Pulmonary artery endothelial cell (primary cell): ENCODE measurements at places on chromosomes 11 and 22. TPM values are rescaled to one million over a fixed set of nuclear protein-coding genes. Genes with fewer than 3 reads are reported as not detected.

The PLAAT5 gene
- not detected in 2 replicates for total RNA-seq

The CHRDL2 gene
- total RNA-seq = not detected in 2 replicates

DNA sequence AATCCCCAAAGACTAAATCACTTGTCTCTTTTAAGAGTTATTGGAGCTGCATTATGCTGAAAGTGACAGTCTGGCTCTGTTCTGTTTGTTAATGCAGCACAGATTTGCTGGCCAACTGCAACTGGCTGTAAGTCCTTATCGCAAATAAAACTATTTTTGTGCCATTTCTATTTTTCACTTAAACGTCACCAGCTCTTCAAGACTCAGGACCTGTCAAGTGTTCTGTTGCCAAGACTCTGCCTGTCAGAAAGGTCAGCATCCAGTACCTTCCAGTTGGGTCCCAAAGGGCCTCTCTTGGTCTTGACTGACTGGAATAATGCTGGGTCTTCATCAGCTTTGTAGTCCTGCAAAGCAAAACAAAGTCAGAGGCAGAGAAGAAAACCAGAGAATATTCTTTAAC, 45.6 kb downstream of the PITPNB start:
- no peak for DNase-seq

DNA sequence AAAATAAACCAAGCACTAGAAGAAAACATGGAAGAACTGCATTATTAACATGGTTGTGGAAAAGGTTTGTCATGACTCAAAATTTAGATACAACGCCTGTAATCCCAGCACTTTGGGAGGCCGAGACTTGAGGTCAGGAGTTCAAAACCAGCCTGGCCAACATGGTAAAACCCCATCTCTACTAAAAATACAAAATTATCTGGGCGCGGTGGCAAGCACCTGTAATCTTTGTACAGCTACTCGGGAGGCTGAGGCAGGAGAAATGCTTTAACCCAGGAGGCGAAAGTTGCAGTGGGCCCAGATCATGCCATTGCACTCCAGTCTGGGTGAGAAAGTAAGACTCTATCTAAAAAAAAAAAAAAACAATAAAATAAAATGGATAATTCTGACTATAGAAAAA, 23.7 kb downstream of the GNB1L start:
- no peak for DNase-seq

The NPAS4 gene
- not detected in 2 replicates for total RNA-seq

The CDKN1C gene
- total RNA-seq = 3.5 and 4.2 TPM in 2 replicates

GRCh38 chr11:4164884-4165590, 70.4 kb downstream of the RRM1 start:
- no peak for DNase-seq

DNA sequence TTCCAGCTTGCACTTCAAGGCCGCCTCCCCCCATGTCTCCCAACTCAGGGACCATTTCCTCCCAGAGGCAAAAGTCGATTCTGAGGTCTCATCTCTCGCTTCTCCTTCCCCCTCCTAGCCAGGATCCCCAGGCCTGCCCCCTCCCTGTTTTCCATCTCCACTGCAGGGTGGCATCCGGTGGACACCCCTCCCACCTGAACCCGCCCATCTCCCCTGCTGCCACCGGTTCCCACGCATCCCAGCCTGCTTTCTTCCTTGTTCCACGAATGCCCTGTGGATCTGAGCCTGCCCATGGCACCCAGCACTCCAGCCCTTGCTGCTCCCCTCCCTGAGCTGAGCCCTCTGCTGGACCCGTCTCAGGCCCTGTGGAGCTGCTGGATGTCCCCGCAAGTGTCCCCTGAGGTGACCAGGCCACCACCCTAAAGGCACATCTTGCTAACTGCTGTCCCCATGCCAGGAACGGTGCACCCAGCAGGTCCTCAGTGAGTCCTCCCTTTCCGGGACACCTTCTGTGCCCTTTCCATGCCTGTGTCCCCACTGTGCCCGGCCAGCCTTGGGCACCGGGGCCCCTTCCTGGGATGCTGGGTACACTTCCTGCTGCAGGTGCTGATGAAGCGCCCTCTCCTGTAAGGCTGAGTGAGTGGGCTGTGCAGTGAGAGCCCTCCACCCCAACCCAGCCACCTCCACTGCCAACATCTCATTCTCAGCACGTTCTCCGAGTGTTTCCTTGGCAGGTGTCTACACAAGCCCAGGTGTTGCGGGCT, 936 bp downstream of the IL17REL start:
- DNase-seq = no peak

GRCh38 chr22:19929586-19930550, 11.7 kb upstream of the COMT start:
- no peak for DNase-seq

GRCh38 chr22:31970490-31971444, 26.4 kb downstream of the YWHAH start:
- DNase-seq = no peak

The OR8G5 gene
- total RNA-seq = not detected in 2 replicates

GRCh38 chr11:127000981-127001380, 411 bp upstream of the KIRREL3 start:
- no peak for DNase-seq

GRCh38 chr11:107549253-107549953, 16.1 kb downstream of the ALKBH8 start:
- no peak for DNase-seq

DNA sequence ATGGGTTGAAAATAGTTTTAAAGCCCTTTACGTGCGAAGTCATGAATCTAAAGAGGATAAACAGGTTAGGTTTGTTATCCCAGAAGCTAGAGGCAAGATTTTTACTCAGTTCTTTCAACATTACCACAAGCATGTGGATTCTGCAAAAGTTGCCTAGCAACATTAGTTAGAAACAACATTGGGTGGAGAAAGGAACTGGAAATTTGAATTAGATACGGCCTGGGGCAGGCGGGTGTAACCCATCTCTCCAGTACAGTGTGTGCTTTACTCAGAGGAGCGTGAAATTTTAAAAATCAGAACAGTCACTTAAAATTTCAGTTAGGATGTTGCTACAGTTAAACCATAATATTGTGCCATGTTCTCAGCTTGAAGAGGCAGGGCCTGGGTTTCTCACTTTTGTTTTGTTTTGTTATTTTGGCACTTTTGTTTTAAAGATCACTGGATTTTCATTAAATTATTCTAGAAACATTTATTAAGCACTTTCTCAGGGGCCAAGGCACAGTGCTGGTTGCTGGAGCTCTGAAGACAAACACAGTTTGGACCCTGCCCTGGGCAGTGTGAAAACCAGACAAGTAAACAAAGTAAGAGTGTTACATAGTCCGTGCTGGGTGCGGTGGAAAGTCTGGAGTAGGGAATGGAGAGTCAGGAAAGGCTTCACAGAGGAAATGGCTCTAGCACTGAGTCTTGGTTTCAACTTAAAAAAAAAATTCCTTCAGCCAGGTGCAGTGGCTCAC, 4.4 kb upstream of the WEE1 start:
- no peak for DNase-seq

GRCh38 chr11:69364921-69365320, 71.0 kb downstream of the MYEOV start:
- DNase-seq = peak; percentile 53

- DNase-seq = no peak
These were observed 1524.9 kb downstream of the BRD1 start for GRCh38 chr22:48302657-48303368.

The METTL15 gene
- 11.2 and 18.0 TPM in 2 replicates for total RNA-seq

- DNase-seq = no peak
These were observed 12.6 kb downstream of the OR6Q1 start for GRCh38 chr11:58043379-58043778.

DNA sequence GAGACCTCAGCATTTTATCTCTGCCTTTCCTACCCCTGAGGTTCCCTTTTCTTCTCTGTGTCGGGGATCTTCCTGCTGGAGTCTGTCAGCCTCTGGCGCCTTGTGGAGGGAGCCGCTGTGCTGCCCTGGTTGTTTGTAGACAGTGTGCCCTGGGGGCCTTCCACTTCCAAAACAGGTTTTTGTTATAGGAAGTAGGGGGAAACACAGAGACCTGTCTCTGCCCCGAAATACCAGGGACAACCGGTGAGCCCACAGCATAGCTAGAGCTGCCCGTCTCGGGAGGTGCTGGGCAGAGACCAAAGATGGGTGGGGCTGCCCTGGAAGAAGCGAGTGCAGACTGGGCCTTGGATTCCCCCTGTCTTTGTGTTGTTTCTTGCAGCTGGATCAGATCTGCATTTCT, 8.0 kb downstream of the NCAPH2 start:
- no peak for DNase-seq

DNA sequence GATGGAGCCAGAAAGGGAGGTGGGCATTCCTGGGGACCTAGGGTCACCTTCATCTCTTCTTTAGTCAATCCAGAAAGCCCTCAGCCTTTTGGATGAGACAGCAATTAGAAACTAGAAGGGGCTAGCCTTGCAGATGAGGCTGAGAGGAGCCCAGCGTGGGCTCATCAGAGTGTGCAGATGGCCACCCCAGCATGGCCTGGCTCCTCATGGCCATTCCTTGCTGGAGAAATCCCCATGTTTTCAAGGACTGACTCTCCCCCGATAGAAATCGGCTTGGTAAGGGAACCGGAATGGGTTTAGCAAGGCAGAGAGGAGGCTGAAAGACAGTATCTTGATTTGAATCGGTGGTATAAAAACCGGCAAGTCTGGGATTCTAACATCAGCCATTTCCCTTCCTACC, 274.6 kb downstream of the BUD13 start:
- DNase-seq = no peak

- peak; percentile 58 for DNase-seq
These were observed 37.9 kb upstream of the NUP160 start for GRCh38 chr11:47886096-47886495.

The SCUBE2 gene
- 0.73 and 0.74 TPM in 2 replicates for total RNA-seq

DNA sequence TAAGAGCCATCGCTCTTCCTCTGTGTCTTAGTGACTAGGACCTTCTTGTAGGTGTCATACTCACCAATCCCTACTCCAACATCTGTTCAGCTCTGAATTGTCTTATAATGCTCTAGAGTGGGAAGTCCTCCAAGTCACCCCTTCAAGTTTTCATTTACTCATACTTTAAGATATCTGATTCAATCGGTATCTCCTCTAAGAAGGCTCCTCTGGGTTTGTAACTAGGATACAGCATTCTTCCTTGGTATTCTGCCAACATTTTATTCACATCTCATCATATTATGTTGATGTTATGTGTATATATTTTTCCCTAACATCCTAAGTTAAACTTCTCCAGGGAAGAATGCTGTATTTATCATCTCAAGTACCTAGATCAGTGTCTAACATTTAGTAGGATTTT, 662.1 kb downstream of the NTM start:
- DNase-seq = no peak

The C22orf23 gene
- total RNA-seq = 0.26 TPM in 1 of 2 replicates, not detected in the other

The PGM2L1 gene
- total RNA-seq = 29.6 and 32.2 TPM in 2 replicates

DNA sequence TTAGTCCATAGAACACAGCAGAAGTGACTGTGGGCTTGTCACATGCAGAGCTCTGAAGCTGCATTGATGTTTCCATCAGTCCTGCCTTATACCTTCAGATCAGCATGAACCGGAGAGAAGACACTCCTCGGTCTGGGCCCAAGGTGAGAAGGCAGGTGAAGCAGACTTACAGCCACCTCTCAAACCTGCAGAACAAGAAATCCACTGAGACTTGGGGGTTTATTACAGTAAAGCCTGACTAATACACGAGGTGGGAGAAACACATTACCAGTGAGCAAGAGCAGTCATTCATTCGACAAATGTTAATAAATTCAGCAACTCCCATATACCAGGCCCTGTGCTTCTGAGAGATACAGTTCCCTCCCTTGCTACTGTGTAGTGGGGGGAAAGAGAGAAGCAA, 279.0 kb downstream of the DDX10 start:
- DNase-seq = no peak

DNA sequence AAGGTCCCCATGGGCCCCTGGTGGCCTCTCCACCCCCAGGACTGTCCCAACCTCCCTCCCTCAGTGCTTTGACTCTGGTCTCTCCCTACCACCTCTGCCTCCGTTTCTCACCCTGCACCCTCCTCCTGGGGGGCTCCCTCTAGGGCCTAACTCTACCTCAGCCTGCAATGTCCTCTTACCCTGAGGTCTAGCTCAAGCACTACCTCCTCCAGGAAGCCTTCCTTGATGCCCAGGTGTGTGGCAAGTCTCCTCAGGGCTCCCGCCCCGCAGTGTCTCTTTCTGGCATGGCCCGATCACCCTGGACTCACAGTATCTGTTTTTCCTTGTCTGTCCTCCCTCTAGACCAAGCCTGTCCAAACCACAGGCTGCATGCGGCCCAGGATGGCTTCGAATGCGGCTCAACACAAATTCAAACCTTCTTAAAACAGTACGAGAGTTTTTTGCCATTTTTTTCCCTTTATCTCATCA, 90.8 kb downstream of the PHF21B start:
- no peak for DNase-seq

DNA sequence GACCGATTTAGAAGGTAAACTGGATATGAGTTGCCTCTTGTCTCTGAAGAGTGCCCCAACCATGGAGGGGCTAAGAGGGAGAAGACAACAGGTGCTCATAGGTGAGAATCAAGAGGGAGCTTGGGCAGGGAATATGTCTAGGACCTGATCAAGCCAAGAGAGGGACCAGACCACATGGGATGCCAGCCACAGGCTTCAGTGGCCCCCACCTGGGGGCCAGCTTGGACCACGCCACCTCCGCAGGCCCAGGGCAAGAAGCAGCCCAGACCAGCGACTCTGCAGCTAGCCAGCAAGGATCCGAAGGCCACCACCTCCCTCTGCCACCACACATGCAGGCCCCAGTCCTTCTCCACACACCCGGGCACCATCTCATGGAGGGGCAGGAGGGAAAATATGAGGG, 92.5 kb upstream of the LDLRAD3 start:
- DNase-seq = no peak

DNA sequence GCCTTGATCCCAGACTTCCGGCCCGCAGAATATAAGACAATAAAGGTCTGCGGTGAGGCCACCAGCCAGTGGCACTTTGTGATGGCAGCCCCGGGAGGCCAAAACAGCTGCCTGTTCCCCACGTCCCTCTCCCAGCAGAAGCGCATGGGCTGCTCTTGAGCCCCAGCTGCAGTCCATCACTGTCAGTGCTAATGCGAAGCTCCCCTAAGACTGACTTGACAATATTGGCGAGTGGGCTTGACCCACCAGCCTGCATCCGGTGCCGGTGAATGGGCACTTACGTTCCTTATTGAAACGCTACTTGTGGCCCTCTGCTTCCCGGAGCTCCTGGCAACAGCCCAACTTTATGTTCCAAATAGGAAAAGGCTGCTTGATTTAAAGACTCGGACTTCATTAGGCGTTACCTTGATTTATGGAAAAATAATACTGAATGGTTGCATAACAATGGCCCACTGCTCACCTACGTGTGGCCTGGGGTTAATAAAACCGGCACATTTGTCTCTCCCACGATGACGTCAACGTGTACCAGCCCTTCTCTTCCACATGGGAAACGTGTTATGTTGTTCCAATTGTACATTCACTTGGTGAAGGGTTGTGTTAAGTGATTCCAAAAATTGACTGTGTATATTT, 93.4 kb upstream of the SEPTIN5 start:
- DNase-seq = no peak

The KRTAP5-9 gene
- total RNA-seq = not detected in 2 replicates

The OTOG gene
- not detected in 2 replicates for total RNA-seq

- DNase-seq = no peak
These were observed 9.4 kb upstream of the PPM1F start for GRCh38 chr22:21961886-21962654.
